GM23248 (cell line): ENCODE measurements at places on chromosomes 3 and 15. TPM values are rescaled to one million over a fixed set of nuclear protein-coding genes. Genes with fewer than 3 reads are reported as not detected.
A peak's percentile ranks its signal among the peaks of the same experiment; 100 is the strongest.

GADL1 gene
- not detected in 2 replicates for polyA plus RNA-seq

DNA sequence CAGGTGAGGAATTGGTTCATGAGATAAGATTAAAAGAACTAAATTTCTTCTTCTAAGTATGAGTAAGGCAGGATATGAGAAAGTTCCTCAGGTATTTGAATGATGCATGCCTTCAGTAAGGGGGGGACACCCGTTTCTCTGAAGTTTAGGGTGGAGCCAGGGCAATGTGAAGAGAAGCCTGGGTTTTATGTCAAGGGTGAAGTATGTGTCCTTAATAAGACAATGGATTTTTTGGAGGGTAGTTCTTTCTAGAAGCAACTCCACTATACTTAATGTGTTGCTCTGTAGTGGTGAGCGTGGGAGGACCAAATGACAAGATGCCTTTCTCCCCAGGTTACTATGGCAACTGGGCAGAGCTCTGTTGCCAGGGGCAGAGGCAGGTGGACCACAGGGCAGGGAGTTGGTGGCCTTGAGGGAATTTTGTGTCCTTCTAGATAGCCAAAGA lies 44.0 kb downstream of the PHLDB2 start:
- DNase-seq = peak; percentile 90

DNA sequence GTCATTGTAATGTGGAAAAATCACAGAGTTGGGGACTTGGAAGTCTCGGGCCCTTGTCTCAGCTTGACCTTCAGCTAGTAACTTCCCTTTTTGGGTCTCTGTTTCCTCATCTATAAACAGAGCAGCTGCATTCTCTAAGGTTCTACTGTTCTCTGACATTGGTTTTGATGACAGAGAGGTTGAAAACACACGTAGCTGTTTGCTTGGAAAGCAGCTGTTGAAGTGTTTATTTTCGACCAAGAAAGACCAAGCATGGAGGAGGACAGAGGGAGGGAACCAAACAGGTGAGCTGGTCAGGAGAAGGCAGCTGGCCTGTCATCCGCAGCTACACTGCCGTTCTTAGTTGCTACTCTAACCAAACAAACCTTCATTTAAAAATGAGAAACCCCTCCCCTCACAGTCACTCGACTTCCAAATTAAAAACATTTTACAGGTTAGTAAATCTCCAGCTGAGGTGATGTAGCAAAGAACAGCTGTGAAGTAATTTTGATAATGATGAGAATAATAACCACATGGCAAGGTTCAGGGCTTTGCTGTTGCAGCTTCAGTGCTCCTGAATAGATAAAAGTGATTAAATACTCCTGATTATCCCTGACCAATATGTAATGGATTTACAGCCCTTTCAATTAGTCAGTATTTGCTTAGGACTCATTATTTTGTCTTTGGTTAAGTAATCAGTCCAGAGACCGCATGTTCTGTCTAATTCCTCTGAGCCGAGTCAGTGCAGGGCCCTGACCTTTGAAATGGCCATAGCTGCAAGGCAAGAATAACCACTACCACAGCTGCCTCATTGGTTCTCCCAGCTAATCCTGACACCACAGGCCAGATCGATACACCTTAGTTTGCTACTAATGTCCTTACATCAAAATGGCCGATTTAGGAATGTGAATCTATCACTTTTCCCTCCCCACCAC lies 65.3 kb downstream of the MEIS2 start:
- DNase-seq = peak; percentile 42

- DNase-seq = no peak
These were observed 19.7 kb downstream of the FAN1 start for GRCh38 chr15:30923429-30923828.

DNA sequence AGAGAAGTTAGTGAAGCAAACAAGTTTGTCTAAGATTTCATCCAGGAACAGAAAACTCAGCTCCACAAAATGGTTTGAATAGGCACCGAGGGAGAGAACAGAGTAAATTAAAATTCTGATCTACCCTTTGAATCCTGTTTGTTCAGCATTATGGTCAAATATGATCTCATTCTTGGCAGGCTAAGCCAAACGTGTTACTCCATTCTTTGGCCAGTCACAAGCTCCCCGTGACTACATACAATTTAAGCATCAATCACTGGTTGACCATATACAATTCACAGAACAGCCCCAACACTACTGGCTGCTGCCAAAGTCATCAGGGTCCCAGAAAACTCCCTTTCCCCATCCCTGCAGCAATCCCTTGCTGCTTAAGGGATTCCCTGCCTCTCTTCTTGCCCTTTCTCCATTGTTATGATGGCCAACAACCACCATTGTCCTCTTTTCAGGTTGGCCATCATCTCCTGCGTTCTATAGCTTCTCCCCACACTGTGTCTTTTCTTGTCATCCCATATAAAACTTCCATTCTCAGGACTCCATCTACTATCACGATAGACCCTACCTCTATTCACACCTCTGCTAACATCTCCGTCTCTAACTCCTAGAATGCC lies 46.3 kb downstream of the GOLIM4 start:
- peak; percentile 87 for DNase-seq
